ENCODE measurements at places on chromosomes 11 and 22. TPM values are rescaled to one million over a fixed set of nuclear protein-coding genes. Genes with fewer than 3 reads are reported as not detected.

DNA sequence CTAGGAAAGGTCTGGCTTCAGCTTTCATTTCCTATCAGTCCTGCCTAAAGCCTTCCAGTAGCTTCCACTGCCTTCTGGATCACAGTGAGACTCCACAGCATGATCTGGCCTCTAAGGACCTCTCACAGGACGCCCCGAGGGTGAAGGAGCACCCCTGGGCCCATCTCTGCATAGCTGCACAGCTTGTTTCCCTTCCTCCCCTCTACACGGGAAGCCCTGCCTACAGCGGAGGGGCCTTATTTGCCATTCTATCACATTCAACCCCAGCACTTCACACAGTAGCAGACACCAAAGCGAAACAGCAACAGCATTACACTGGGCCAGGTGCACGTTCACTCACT, 162.3 kb upstream of the GRK3 start:
- no peak for DNase-seq

- DNase-seq = no peak
These were observed 47.9 kb upstream of the PPP2R1B start for GRCh38 chr11:111814106-111814505.

- no peak for DNase-seq
These were observed 9.8 kb upstream of the DSCAML1 start for GRCh38 chr11:117806846-117807245.

USH1C gene
- total RNA-seq = not detected

- no peak for DNase-seq
These were observed 15.9 kb downstream of the TSPAN18 start for GRCh38 chr11:44742508-44743246.

- DNase-seq = no peak
These were observed 12.7 kb upstream of the ARHGEF17 start for GRCh38 chr11:73295241-73295995.

DNA sequence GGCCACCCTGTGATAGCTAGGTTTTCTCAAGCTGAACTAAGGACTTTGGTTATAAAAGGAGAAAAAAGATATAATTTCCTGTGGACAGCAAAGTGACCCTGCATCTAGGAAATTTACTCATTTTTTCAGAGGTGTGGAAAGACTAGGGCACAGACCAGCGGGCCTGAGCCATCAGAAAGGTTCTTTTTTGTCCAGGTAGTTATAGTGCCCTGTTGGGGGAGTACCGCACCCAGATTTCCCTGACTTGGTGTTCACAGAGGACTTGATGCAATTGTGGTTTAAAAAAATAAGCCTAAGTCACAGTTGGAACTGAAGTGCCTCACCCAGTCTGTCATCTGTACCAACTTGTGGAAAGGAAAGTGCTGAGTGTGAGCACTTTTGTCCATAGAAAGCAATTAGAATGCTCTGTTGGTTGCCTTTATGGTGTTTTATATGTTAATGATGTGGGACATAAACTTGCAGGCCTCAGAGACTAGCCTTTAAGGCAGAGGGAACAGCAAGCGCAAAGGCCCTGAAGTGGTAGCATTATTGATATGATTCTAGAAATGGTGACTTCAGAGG, 3.1 kb downstream of the SYT9 start:
- no peak for DNase-seq

CALCA gene
- total RNA-seq = not detected

- DNase-seq = no peak
These were observed 24.0 kb upstream of the LMO1 start for GRCh38 chr11:8287703-8288102.

OTOG gene
- not detected for total RNA-seq

DNA sequence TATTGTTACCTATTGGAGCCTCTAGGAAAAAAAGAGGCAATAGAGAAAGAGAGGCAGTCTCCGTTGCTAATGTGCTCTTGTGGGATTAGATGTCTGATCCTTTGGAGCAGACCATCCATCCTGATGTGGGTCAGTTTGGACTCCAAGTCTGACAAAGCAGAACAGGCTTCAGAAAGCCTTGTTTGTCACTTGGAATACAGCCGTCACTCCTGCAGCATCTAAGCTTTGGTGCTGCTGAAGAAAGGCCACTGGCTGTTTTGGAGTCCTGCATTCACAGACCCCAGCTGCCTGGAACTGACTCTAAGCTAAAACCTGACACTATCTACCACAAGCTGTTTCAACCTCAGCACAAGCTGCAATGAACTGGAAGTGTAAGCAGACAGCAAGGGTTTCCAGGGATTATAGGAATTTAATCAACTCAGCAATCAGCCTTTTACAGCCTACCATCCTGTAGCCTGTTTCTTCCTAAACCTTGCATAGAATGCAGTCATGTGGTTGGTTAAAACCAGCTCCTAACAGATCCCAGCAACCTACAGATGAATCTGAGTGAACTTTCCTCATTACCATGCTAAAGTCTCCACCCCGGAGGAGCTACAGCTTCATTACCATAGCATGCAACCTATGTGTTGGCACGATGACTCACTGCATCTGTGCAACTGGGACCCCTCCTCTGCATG, 3.7 kb upstream of the PLAAT4 start:
- no peak for DNase-seq

MRE11 gene
- total RNA-seq = 11.9 TPM

NAALAD2 gene
- 0.11 TPM for total RNA-seq

TRAF6 gene
- 12.9 TPM for total RNA-seq

P2RX6 gene
- 1.2 TPM for total RNA-seq

DNA sequence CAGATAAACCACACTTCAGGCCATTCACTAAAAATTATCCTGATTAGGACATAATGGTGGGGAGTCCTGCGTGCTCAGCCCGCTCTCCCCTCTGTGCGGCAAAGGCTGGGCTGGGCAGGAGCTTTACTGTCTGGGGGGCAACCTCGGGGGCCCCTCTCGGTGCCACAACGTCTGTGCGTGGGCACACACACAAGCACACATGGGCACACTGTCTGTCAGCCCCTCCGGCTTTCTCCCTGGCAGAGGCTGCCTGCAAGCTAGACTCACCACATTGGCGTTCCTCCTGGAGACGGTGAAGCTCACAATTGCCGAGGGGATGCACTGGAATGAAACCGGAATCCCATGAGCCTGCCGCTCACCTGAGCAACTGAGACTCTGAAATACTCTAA, 5.2 kb downstream of the MLC1 start:
- DNase-seq = no peak

- no peak for DNase-seq
These were observed 159.9 kb downstream of the TTC17 start for GRCh38 chr11:43518408-43519160.

- DNase-seq = no peak
These were observed 1077.3 kb downstream of the TBC1D22A start for GRCh38 chr22:47839595-47840227.

DNA sequence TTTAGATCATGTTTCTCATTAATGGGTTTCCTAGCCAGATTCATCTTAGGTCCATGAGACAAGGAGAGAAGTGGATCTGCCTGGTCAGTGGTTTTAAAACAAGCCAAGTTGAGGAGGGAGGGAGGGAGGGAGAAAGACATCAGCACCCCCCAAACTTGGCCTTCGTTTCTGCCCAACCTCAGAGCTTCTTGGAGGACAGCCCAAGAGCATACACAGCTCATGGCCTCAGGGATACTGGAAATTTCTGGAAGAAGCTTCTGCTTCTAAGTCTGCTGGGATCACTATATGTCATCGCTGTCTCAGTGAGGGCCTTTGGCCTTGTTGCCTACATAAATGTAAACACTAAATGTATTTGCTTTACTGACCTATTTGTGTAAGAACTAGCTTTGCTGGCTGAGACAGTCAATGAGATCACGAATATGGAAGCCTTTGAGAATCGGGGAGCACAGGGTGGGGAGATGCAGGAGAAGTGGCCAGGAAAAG, 375.1 kb downstream of the BUD13 start:
- DNase-seq = no peak

DNA sequence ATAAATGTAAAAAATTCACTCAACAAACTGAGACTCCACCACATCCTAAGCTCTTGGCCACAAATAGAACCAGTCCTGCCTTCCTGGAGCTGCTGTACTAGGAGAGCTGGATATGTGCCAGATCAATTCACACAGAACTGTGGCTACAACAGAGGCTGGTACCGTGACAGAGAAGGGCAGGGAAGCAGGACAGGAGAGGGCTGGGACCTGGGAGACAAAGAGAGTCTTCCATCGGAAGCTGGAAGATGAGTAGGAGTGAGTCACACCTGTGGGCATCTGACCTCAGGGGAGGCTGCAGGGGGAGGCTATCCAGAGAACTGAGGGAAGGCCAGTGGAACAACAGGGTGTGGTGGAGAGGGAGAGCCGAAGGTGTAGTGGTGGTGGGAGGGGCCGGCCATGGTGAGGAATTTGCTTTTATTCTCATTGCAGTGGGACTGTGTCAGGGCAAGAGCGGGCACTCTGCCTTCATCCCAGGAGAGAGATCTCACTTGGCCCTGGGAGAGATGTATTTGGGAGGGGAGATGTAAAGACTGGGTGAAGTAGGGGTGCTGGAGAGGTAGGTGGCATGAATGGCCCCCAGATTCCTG, 1.9 kb upstream of the LTBP3 start:
- DNase-seq = no peak

DNA sequence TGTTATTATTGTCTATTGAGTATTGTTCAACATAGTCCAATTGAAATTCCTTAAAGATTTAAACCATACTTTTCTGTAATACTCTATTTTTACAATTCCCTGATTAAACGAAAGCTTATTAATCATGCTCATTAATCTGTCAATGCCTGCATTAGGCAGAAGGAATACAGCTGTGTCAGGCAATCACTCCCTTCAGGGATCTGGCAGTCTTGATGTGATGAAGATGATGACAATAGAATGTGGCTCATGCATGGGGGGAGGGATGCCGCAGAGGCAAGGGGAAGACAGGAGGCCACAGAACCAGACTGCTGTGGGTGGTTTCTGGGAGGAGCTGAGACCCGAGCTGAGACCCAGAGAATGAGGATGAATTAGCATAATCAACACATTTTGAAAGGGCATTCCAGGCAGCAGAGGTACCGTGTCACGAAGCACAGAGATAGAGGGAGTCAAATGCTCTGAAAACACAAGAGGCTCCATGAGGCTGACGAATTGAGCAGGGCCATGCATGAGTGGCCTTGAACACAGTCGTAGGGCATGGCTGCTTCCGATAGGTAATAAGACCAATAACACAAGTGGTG, 1075.5 kb downstream of the OPCML start:
- DNase-seq = no peak

DNA sequence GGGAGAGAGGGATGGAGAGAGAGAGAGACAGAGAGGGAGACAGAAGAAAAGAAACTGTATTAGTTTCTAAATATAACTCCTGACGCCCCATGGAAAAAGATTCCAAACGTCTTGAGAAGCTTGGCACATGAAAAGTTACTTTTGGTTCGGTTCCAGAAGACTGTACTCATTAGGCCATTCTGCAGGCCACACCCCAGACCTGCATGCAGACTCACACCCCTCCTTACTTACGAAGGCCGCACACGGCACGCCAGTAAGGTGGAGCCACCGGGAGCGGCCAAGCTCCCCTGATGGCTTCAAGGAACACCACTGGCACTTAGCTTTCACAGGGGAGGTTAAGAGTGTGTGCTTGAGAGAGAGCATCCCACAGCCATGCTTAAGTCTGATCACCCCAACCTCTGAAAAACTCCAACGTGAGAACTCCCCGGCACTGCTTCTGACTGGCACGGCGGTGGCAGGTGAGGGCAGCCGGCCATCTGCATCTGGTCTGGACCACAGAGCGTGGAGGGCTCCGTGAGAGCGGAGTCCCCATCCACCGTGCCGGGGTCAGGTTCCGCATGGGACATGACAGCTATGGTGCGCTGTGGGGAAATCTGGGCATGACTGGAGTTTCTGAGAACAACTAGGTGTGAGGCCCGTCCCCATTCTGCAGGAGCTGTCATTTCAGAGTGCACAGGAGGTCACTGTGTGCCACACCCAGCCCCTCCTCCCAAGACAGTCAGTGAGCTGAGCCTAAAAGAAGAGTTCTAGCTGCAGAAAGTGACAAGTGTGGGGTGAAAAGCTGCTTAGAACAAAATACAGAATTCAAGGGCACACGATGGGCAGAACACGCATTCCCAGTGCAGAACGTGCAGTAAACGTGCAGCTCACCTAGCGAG, 62.4 kb downstream of the MYH9 start:
- DNase-seq = peak; percentile 81

DNA sequence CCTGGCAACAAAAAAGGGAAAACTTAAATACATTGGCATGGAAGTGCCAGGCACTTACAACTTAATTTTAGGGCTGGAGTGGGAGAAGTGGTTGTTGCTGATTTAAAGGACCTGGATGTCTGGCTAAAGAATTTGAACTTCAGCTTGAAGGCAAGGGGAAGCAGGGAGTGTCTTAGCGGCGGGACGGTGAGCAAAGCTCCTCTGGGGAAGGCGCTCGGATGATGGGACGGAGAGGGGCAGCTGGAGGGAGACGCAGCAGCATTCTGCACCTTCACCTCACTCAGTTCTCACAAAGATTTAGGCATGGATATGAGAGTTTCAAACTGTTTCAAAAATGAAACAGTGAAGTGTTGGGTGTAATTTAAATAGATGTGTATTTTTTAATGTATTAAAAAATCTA, 967.1 kb downstream of the BRD1 start:
- no peak for DNase-seq

PDE2A gene
- total RNA-seq = 34.1 TPM

SHANK2 gene
- 2.5 TPM for total RNA-seq

DNA sequence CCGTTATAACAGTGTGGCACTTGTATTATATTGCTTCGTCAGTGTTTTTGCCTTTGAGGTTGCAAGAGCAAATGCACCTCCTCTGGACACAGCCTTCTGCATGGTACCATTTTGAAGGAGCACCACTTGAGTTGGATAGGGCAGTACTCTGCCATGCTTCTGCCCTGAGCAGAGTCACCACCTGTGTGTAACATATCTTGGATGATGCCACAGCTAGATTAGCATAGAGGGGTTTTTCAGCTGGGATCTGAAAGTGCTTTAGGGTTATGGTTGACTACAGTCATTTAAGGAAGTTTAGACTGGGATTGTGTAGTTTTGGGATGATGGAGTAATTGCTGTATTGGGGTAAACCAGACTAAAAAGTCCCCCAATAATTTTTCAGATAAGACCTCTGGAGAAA, 78.8 kb downstream of the PPP6R3 start:
- DNase-seq = no peak

- DNase-seq = no peak
These were observed 126.4 kb upstream of the RASSF10 start for GRCh38 chr11:12882670-12883069.

DNA sequence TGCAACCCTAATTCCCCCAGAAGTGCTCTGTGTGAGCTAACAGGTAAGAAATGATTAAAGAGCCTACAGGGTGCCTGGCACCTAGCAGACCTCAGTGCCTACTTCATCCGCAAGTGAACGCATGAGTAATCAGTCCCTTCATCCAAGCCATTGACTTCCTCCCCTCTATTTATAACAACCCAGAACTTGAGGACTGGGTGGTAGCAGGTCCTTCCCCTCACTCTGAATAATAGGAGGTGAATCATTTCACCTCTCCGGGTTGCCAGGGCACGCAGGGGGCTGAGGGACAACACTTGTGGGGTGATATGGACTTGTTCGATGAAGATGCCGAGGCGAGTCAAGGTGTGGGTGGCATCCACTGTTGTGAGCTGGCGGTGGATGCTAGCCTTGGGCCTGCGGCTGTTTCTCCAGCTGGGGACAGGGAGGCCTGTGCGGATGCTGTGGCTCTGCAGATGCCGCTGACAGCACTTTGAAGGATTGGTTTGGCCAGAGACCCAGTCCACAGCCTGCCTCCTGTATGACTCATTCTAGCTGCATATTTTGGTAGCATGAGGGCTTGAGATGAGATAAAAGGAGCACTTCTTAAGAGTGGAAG, 11.7 kb upstream of the SORL1-AS1 start:
- DNase-seq = peak; percentile 55

OR5D13 gene
- total RNA-seq = not detected

GRCh38 chr22:28728621-28729313, 12.9 kb downstream of the CHEK2 start:
- no peak for DNase-seq

VSIG10L2 gene
- 3.0 TPM for total RNA-seq

ZP1 gene
- 0.25 TPM for total RNA-seq

GRCh38 chr22:35037089-35037488, 28.9 kb upstream of the ISX start:
- DNase-seq = no peak
